ENCODE measurements at places on chromosomes 13 and 19.

- DNase-seq = no peak
Observed at GRCh38 chr13:91922969-91923592, 524.7 kb downstream of the GPC5 start.

DNA sequence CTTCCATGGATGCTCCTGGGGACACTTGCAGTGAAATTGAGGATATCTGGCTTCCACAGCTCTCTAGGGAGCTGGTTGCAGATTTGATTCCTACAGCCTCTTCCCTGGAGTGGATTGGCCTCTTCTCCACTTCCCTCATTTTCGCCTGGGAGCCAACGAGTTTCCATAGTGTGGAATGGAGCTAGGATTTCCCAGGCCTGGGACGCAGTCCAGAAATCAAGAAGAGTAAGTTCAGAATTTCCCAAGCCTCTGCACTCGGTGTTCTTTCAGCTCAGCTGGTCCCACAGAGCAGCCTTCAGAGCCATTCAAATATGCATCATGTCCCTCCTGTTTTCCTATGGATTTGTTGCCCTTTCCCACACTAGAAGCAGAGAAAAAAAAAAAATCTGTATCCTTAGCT is 68.2 kb downstream of the RAP2A start:
- peak; percentile 25 for DNase-seq

DNA sequence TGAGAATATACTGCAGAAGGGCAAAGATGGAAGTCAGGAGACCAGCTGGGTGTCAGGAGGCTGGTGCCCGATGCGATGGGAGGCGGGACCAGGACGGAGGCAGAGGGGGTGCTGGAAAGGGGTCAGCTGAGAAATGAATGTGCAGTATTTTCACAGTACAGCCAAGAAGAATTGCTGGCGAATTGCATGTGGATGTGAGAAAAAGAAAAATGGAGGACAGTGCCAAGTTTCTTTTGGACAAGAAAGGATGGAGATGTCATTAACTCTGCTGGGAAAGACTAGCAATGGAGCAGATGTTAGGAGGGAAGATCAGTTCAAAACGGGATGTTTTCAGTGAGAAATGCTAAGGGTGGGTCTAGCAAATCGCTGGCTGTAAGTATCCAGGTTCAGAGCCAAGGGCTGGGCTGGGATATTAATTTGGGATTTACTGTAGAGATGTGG is 7.0 kb downstream of the CRYL1 start:
- peak; percentile 37 for DNase-seq

GRCh38 chr19:3392480-3392879 is 26.1 kb downstream of the NFIC start:
- no peak for DNase-seq

DNA sequence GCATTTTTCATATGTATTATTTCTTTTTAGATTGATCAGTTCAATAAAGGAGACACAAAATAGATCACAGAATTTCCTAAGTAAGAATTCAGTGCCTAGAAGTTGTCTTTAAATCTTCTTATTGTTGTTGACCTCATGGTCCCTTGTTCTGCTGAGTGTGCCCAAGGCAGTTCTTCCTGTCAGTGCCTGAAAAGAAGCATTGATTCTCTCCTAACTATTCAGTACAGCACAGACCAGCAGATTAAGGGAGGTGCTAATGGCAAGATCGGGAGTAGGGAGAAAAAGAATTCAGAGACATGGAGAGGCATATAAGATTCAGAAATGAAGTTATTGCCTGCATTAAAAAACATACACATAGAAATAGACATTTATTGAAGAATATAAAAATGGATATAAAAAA is 180.5 kb upstream of the PCDH9 start:
- no peak for DNase-seq
